ENCODE measurements at places on chromosomes 7 and 10.
A peak's percentile ranks its signal among the peaks of the same experiment; 100 is the strongest.

DNA sequence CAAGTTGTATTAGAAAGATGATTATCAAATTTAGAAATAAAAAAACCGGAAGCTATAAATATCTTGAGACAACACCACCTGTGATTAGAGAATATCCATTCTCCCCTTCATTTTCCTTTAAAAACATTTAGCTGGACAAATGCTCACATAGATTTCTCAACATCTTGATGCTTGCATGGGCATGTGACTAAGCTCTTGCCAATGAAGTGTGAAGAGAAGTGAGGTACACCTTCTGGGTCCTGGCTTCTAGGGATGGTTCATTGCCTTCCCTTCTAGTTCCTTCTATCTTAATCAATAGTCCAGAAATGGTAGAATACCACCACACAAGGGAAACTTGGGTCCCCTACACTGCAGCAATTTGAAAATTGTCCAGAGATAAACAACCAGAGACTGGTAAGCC, 41.0 kb downstream of the WAPL start:
- DNase-seq: no peak

GRCh38 chr10:84765086-84765485, 436.7 kb downstream of the CCSER2 start:
- DNase-seq: no peak

DNA sequence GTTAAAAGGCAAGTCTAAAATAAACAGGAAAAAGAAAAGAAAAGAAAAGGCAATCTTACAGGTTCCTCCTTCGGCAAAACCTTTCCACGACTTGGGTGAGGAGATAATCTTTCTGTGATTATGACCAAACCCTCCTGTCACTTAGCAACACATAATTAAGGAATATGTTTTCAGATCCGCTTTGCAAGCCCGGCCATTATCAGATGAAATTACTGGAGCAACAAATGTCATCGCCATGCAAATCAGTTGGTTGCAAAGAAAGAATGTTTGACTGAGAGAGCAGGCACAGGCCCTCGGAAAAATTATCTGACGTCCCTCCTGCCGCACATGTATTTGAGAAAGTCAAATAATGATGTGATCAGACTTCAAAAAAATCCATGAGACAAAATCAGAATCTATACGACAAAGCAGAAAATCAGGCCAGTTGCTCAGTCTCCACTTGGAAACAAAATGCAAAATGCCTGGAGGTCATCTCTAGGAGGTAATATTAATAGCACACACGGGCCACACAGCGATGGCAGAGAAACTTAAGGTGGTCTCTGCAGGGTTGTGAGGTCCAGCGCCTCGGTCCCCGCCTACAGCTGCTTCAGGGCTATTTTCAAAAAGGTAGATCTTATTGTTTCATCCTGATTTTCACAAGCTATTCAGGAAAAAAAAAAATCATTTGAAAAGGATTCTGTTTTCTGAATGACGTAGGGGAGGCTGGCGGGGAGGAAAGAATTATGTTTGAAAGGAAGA, 82.7 kb downstream of the ZRANB1 start:
- DNase-seq: no peak

- DNase-seq: no peak
Measured at GRCh38 chr7:778968-779451, 51.9 kb upstream of the PRKAR1B start.

DNA sequence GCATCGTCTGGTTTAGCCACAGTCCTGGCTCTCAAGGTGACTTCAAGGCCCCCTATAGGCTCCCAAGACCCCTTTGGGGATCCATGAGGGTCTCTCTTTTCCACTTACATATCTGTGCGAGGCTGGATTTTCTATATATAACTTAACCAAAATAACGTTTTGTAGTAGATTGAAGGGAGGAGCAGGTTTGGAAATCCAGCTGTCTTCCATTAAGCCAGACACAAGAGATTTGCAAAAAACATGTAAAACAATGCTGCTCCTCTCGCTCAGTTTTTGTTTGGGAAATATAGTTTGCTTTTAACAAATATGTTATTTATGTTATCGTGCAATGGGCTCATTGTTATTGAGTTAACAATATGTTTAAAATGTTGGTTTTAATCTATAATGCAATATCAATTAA, 811.2 kb downstream of the TYW1 start:
- DNase-seq: no peak

DNA sequence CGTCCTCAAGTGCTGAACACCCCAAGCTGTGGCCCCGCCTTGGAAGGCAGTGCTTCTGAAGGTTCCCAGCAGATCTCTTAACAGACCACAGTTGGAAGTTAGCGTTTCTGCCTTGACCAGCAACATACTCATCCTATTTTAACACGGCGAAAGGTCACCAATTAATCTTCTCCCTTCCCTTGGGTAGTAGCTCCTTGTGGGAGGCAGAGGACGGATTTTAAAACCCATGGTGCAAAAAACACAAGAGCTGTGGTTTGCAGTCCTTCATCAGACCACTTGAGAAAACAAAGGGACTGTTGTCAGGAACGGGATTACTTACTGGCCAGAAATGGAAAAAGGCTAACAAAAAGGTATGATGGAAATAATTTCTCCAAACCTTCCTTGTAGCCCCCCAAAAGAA, 87.3 kb downstream of the BEND7 start:
- DNase-seq: no peak

DNA sequence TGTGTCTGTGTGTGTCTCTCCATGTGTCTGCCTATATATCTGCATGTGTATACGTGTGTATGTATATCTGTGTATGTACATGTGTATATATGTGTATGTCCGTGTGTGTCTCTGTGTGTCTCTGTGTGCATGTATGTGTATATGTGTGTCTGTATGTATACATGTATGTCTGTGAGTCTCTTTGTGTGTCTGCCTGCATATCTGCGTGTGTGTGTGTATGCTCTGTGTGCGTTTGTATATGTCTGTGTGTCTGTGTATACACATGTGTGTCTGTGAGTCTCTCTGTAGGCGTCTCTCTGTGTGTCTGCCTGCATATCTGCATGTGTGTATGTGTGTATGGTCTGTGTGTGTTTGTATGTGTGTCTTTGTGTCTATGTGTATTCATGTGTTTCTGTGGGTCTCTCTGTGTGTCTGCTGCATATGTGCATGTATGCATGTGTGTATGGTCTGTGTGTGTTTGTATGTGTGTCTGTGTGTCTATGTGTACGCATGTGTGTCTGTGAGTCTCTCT, 23.7 kb upstream of the KLF6 start:
- DNase-seq: no peak

GRCh38 chr10:110789604-110790433, 81.9 kb upstream of the PDCD4 start:
- peak; percentile 72 for DNase-seq

- no peak for DNase-seq
Measured at GRCh38 chr10:101566333-101567164, 21.5 kb downstream of the POLL start.

DNA sequence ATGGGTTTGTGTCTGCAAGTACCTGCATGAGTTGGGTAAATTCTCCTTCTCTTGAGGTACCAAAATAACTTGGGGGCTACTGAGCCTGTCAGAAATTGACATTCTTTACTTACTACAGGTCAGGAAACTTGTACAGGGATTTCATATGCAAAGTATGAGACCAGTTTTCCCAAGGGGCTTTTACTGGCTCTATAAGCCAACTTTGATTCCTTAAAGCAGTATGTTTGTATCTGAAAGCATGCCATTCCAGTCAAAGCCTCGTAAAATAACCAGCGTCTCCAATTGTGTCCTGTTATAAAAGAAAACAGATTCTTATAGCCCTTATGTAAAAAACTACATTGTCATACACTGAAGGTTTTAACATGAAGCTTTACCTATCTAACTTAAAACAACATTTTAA, 90.2 kb downstream of the ZNF467 start:
- DNase-seq: no peak

DNA sequence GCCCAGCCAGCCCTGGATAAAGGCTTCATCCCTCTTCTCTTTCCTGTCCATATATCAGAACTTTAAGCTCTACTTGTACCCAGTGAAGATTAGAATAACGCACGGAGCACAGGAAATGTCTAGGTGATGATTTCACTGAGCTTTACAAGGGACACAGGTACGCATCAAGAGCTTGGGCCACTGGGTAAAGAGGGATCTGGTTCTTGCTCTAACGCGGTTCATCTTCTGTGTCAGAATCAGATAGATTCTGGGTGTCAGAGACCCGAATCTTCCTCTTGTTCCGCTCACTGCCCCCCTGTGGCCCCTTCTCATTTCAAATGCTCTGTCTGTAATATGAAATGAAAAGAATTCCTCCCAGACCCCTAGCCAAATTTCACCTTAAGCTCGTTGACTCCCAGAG, 24.7 kb downstream of the IL2RA start:
- no peak for DNase-seq

- no peak for DNase-seq
Measured at GRCh38 chr10:101493782-101494281, 94.2 kb downstream of the POLL start.

GRCh38 chr10:53675177-53675576, 902.6 kb upstream of the MBL2 start:
- no peak for DNase-seq

- DNase-seq: no peak
Measured at GRCh38 chr10:5731559-5731958, 46.9 kb downstream of the TASOR2 start.

DNA sequence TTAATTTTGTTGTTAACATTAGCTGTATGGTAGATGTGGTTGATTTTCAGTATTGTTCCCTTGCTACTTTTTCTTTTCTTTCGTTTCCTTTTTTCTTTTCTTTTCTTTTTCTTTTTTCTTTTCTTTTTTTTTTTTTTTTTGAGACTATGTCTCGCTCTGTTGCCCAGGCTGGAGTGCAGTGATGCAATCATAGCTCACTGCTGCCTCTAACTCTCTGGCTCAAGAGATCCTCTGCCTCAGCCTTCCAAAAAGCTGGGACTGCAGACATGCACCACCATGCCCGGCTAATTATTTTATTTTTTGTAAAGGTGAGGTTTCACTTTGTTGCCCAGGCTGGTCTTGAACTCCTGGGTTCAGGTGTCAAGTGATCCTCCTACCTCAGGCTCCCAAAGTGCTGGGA, 14.4 kb downstream of the SLC26A3 start:
- DNase-seq: no peak

DNA sequence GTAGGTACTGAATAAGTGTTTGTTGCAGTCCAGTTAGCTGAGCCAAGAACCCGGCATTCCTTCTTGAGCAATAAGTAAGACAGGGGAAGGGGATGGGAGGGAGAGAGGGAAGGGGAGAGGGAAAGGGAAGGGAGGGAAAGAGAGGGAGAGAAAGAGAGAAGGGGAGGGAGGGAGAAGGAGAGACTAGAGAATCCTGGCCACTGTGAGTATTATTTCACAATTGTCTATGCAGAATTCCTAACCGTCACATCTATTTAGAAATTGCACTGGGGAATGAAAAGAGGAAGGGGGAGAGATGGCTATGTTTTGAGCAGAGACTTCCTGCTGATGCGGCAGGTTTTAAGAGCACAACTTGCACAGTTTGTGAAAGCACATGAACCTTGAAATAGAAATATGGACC, 251.4 kb upstream of the ZMIZ1 start:
- DNase-seq: no peak

- peak; percentile 29 for DNase-seq
Measured at GRCh38 chr10:3784510-3785250, at the start of gene KLF6. Gene KLF6, minus strand, starts transcription at chr10:3785209. Its CDS starts 195 bp downstream, at chr10:3785014.

GRCh38 chr7:105745681-105746330, 130.6 kb downstream of the ATXN7L1 start:
- no peak for DNase-seq

GRCh38 chr7:11648101-11648500, 183.9 kb downstream of the THSD7A start:
- DNase-seq: no peak

DNA sequence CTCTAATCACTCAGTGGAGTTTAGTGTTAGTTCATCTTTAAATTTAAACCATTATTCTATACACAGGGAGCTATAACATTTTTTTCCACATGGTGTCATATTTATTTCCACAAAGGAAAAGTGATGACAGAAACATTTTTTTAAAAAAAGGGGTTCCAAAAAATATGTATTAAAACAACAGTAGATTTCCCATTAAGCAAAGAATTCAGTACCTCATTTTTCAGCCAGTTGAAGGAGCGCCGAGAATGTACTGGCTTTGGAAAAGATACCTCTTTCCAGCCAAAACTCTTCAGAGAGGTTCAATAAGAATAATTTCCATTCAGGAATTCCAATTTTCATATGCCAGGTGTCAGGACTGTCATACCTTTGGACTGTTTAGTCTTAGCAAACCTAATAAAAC, 250.5 kb upstream of the MEOX2 start:
- DNase-seq: no peak

DNA sequence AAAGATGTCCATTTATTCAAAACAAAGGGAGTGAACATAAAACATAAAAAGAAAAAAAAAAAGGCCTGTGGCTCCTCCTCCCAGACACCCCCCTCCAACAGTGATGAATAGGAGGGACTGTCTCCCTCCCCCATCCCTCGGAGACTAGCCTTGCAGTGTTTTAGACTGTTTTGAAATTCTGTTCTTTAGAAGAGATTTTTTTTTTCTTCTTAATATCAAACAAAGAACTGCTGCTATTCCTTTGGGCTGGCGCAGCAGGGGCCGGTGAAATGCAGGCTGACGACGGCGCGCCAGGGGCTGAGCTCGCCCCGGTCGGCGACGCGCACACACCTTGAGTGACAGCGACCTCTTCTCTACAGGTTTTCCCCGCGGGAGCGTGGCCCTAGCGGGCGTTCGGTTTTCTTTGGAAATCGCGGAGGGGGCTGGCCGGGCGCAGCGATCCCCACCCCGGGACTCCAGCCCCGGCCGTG, at the start of gene LANCL2:
LANCL2 (plus strand) TSS at position 133 of the 470 bp plus-strand sequence. CDS start 689 bp downstream, outside the sequence.
- peak; percentile 58 for DNase-seq

GRCh38 chr10:122173766-122174435, 97.2 kb upstream of the BTBD16 start:
- DNase-seq: no peak

DNA sequence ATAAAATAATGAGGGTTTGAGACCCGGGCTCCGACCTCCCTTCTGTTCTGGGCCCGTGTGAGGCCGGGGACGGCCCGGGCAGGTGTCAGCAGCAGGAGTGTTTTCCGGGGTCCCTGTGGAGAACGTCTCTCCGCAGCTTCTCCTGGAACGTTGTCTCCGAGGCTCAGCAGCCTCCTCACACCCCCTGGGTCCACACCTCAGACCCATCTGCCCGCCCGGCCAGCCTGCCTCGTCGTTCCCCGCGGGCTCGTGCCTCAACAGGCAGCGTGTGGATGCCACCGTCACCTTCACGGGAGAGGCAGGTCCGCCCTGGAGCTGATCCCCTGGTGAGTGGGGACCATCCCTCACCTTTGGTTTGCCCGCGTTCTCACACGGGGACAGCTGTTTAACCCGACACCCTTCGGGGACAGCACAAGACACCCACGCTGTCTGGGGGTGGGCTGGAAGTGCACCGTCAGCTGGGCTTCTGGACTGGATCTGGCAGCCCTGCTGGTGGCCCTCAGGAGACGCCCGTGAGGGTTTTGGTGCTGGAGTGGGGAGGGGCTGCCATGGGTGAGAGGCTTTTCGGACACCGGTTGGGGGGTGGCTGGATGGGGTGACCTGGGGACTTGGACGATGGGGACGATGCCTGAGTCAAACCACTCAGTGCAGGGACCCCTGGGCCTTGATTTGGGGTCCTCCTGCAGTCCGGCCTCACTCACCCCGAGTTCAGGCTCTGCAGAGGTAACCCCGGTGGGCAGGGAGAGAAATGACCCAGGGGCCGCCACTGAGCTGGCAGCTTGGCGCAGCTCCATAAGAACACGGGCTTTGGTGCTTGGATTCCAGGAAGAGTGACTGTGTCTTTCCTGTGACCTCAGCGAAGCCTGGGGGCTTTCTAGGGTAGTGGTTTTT, 131.7 kb downstream of the DNAJB6 start:
- no peak for DNase-seq

Measured in cerebellar cortex (tissue), 1 donor.